ENCODE measurements at places on chromosomes 11 and 22. TPM values are rescaled to one million over a fixed set of nuclear protein-coding genes. Genes with fewer than 3 reads are reported as not detected.

The WNT7B gene
- total RNA-seq: 97.0 TPM

- H3K27me3 ChIP-seq: no peaks in the 10 kb centered on the region
- no peak overlapping the region for H3K4me3 ChIP-seq
- H3K27ac ChIP-seq: no peak overlapping the region
These were observed 302.1 kb downstream of the CADM1 start for GRCh38 chr11:115202074-115202473.

GRCh38 chr11:86814775-86815174 lies 14.4 kb downstream of the PRSS23 start:
- H3K36me3 ChIP-seq: no peaks in the 10 kb centered on the region
- no peak for DNase-seq
- no peaks in the 10 kb centered on the region for H3K27me3 ChIP-seq
- H3K4me1 ChIP-seq: peaks cover 47% of the 10 kb centered on the region
- no peak overlapping the region for H3K4me3 ChIP-seq

GRCh38 chr11:48095779-48096470 lies 115.6 kb downstream of the PTPRJ start:
- DNase-seq: no peak
- H3K36me3 ChIP-seq: peaks cover 30% of the 10 kb centered on the region
- no peak overlapping the region for H3K4me3 ChIP-seq
- H3K4me1 ChIP-seq: peaks cover 71% of the 10 kb centered on the region
- H3K27me3 ChIP-seq: no peaks in the 10 kb centered on the region

- no peak overlapping the region for H3K27ac ChIP-seq
- H3K4me3 ChIP-seq: no peak overlapping the region
- peaks cover 29% of the 10 kb centered on the region for H3K27me3 ChIP-seq
- no peaks in the 10 kb centered on the region for H3K36me3 ChIP-seq
- DNase-seq: no peak
- H3K4me1 ChIP-seq: peaks cover 12% of the 10 kb centered on the region
These were observed 118.3 kb upstream of the CD82 start for GRCh38 chr11:44446996-44447771.

- H3K4me1 ChIP-seq: peaks cover 24% of the 10 kb centered on the region
- DNase-seq: no peak
- no peak overlapping the region for H3K27ac ChIP-seq
- H3K27me3 ChIP-seq: no peaks in the 10 kb centered on the region
- no peak overlapping the region for H3K4me3 ChIP-seq
- peaks cover 35% of the 10 kb centered on the region for H3K36me3 ChIP-seq
These were observed 3.5 kb downstream of the CNTF start for GRCh38 chr11:58625826-58626460.

The DDX25 gene
- total RNA-seq: not detected

The MCHR1 gene
- not detected for total RNA-seq

- H3K4me3 ChIP-seq: no peak overlapping the region
- DNase-seq: no peak
- H3K27ac ChIP-seq: no peak overlapping the region
- H3K27me3 ChIP-seq: no peaks in the 10 kb centered on the region
- H3K4me1 ChIP-seq: no peaks in the 10 kb centered on the region
These were observed 407.4 kb downstream of the LARGE1 start for GRCh38 chr22:33512908-33513307.

- H3K4me1 ChIP-seq: peaks cover 81% of the 10 kb centered on the region
- H3K4me3 ChIP-seq: peak overlapping the region; percentile 97
- H3K36me3 ChIP-seq: peaks cover 96% of the 10 kb centered on the region
- H3K27me3 ChIP-seq: no peaks in the 10 kb centered on the region
- H3K27ac ChIP-seq: peak overlapping the region; percentile 98
These were observed 4.5 kb downstream of the MYEOV start for GRCh38 chr11:69298267-69299022.

The LTO1 gene
- 36.7 TPM for total RNA-seq

- H3K4me1 ChIP-seq: peaks cover 10% of the 10 kb centered on the region
- H3K36me3 ChIP-seq: no peaks in the 10 kb centered on the region
- DNase-seq: no peak
- no peaks in the 10 kb centered on the region for H3K27me3 ChIP-seq
These were observed 13.1 kb upstream of the SIK2 start for GRCh38 chr11:111589114-111589513.

- peak; percentile 66 for DNase-seq
- H3K27ac ChIP-seq: peak overlapping the region; percentile 62
- H3K27me3 ChIP-seq: peaks cover 13% of the 10 kb centered on the region
These were observed 9.4 kb downstream of the TRIM29 start for GRCh38 chr11:120128392-120129119.

The CDC42BPG gene
- 33.0 TPM for total RNA-seq

DNA sequence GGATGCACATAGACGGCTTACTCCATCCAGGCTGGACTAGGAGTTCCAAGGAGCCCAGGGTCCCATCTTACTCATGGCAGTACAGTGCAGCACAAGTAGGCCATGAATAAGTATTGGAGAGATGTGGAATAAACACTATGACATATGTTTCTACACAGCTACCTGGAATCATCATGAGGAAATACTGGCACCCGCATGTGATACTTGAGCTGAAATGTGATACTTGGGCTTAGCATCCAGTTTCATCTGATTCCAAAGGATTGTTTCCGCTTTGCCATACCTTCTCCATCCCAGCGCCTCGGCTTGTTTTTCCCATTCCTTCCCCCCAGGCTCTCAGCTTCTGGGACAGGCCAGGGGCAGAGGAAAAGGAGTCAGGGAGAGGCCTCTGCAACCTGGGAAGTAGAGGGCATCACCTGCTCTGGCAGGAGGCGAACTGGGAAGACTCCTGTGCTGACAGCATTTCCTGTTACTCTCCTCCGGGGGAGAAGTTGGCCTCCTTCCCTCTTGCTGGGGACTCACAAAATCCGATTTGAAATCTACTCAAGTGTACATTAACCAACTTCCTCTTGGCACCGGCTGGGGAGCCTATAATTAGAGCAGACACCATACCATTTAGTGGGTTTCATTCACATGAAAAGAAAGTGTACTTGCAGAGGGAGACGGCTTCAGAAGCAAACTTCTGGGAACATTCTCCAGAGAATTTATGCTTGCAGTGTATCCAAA lies 187.8 kb downstream of the MIAT start:
- no peaks in the 10 kb centered on the region for H3K36me3 ChIP-seq
- H3K27ac ChIP-seq: no peak overlapping the region
- peaks cover 60% of the 10 kb centered on the region for H3K4me1 ChIP-seq
- peak; percentile 40 for DNase-seq
- H3K27me3 ChIP-seq: peaks cover 16% of the 10 kb centered on the region
- no peak overlapping the region for H3K4me3 ChIP-seq

The SCGB1D4 gene
- total RNA-seq: not detected

GRCh38 chr11:16160146-16160545 lies 196.2 kb downstream of the SOX6 start:
- no peaks in the 10 kb centered on the region for H3K4me1 ChIP-seq
- H3K36me3 ChIP-seq: no peaks in the 10 kb centered on the region
- H3K27ac ChIP-seq: no peak overlapping the region
- DNase-seq: no peak
- H3K27me3 ChIP-seq: no peaks in the 10 kb centered on the region

DNA sequence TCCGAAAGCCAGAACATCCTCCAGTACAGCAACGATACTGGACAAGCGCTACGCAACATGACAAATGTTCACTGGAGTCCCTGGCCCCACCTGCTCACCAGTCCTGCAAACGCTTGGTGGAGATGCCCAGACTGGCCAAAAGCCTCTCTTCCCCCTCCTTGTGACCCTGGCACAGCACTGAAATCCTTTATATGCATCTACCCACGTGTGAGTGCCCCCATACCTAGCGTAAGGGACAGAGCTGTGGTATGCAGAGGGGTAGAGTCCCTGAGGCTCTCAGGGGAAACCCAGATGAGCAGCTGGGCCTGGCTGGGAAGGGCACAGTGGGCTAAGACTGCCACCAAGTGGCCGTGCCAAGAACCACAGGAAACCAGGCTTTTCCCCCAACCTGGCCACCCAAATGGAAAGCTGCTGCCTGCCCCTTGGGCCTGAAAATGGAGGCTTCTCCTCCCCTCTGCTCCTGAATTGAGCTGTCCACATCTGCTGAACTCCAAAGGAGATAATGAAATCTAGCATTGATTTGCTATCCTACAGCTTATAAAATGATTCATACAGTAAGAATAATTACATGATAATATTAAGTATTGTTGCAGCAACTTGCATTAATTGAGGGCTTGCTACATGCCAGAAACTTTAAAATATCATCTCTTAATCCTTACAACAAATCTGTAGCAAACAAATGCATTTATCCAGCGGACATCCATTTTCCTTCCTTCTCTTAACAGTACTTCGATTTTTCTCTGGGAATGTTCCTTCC lies 24.8 kb upstream of the TTC12 start:
- H3K27ac ChIP-seq: no peak overlapping the region
- H3K27me3 ChIP-seq: peaks cover 24% of the 10 kb centered on the region
- DNase-seq: peak; percentile 59
- H3K4me1 ChIP-seq: peaks cover 9% of the 10 kb centered on the region
- H3K36me3 ChIP-seq: no peaks in the 10 kb centered on the region

GRCh38 chr11:26780376-26781085 lies 58.7 kb upstream of the SLC5A12 start:
- no peak for DNase-seq
- no peaks in the 10 kb centered on the region for H3K4me1 ChIP-seq
- no peak overlapping the region for H3K27ac ChIP-seq
- no peaks in the 10 kb centered on the region for H3K36me3 ChIP-seq

The UBQLN3 gene
- not detected for total RNA-seq

- H3K36me3 ChIP-seq: peaks cover 67% of the 10 kb centered on the region
- H3K4me1 ChIP-seq: no peaks in the 10 kb centered on the region
- H3K27ac ChIP-seq: peak within 1 kb of the TSS; percentile 98
- H3K27me3 ChIP-seq: no peaks in the 10 kb centered on the region
- DNase-seq: peak; percentile 98
- H3K4me3 ChIP-seq: peak within 1 kb of the TSS; percentile 93
These were observed at the start of the genes CPSF7 and SDHAF2 for GRCh38 chr11:61429691-61430582. Gene CPSF7 (minus strand): TSS chr11:61429975. CDS start chr11:61429235, 740 bp downstream. Gene SDHAF2 (plus strand): TSS chr11:61430124. CDS start chr11:61430147, 23 bp downstream.

- H3K27ac ChIP-seq: no peak overlapping the region
- H3K4me1 ChIP-seq: peaks cover 40% of the 10 kb centered on the region
- H3K4me3 ChIP-seq: no peak overlapping the region
- peaks cover 20% of the 10 kb centered on the region for H3K36me3 ChIP-seq
- H3K27me3 ChIP-seq: no peaks in the 10 kb centered on the region
These were observed 41.1 kb downstream of the RPL27A start for GRCh38 chr11:8723711-8724110.
